ENCODE measurements at places on chromosomes 2 and 18.

- no peak for DNase-seq
Measured at GRCh38 chr2:231597014-231597611, 4.4 kb downstream of the TEX44 start.

DNA sequence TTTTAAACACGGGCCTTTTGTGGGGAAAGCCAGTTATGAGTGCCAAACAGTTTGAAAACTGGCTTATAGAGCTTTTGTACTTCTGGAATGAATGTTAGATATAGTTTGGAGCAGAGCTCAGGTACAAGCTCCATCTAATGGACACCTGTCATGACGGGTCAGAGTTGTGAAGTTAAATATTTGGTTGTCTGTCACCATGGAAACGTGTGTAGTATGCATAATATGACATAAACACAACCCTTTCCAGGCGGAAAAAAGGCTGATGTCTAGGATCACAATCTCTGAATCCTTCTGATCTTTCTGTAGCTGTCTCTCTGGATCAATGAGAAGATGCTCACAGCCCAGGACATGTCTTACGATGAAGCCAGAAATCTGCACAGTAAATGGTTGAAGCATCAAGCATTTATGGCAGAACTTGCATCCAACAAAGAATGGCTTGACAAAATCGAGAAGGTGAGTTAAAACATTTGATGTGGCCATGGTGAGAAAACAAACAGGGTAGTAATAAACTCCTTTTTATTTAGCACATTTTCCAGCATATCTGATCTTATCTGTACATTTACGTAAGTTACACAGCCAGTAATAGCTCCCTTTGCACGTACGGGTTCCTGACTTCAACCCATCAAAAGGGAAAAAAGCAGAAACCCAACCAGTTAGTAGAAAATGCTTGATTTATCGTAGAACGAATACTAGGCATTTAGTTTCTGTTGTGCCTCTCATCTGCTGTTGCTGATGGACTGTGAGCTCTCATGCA is 80.6 kb upstream of the EML6 start:
- DNase-seq, result no peak

DNA sequence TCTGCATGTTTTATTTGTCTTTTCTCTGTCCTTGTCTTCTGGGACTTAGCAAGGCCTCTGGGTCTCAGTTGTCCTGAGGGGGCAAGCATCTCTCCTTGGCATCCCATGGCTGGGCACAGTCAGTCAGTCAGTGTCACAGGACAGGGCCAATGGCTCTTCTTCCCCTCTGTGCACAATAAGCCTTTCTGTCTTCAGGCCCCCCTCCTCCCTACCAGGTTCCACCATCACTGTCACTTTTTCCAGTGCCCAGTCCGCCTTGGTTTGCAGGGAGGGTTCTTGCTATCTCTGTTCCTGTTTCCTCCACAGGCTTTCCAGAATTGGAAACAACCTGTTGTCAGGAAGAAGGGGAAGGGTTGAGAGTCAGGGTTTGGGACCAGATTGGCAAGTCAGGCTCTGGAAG is 1.7 kb upstream of the VAMP5 start:
- no peak for DNase-seq

DNA sequence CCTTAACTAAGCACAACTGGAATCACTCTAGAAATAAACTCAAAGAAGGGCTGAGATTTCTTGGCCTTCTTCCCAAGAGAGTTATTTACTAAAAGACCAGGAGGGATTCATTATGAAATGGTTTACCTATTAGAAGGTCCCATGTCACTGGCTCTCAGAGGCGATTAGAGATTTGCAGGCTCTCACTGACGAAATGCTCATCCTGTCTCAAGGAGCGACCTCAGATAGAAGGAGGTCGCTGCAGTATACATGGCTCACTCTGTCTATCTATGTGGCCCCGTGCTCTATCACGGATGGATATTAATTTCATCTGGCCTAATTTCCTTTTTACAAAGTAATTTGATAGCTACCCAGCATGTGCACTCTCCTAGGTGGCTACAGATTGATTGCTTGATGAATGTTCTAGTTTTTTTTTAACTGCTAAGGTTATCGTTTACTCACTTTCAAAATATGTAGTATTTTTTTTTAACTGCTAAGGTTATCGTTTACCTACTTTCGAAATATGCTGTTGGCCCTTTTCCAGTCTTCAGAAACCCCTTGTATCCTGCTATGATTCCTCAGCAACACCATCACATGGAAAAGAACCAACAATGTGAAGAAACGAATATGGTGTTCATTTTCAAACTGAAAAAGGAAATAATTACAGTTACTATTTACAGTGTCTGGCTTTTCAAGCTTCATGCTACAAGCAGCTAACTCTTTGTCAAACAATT is 9.1 kb downstream of the SMIM21 start:
- no peak for DNase-seq

DNA sequence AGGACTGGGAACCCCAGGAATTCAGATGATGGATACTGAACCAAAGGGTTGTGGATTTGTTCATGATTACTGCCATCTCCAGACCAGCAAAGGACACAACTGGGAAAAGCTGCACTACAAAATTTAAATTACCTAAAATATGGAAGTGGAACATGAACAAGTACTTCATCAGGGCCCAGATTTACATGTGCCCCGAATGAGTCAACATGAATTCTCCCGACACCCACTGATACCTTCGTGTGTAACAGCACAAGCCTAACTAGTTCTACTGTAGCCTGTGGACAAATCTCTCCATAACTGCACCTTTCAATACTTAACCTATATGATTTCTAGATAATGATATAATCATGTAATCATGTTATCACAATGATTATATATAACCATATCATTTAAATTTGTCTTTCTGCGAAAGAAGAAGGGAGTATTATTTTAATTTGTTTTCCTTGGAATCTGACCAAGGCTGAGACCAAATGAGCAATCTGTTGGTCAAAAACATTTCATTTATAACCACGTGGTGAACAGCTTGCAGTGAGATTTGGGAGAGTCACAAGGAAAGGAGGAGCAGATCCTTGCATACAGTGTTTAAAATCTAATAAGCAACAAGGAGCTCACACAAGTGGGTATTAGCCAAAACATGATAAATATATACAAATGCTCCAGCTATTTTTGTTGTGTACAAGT is 70.5 kb downstream of the CACNB4 start:
- no peak for DNase-seq

GRCh38 chr2:231718799-231719198 is 10.5 kb downstream of the PTMA start:
- DNase-seq, result no peak

- no peak for DNase-seq
Measured at GRCh38 chr2:181778621-181779201, 98.4 kb upstream of the NEUROD1 start.

DNA sequence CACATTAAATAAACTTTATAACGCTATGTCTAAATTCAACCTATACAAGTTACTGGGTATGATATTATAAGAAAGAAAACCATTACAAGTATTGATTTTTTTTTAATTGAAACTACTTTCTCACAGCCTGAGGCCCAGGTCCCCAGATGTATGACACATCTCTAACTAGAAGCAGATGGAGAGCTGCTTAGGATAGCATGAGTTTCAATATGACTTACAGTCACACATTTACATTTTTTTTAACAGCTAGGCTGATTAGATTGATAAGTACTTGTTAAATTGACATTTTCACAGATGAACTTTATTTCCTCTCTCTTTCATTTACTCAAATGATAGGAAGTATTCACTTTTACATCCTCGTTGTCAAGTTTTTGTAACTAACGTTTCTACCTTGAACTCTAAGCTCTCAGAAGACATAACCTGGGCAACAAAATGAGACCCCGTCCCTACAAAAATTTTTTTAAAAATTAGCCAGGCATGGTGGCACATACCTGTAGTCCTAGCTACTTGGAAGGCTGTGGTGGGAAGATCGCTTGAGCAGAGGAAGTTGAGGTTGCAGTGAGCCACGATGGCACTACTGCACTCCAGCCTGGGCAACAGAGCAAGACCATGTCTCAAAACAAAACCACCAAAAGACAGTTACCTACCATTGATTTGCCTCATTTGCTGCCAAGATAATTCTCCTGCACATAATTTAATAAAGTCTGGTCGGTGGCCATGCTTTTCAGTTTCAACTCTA is 52.4 kb downstream of the STK39 start:
- DNase-seq, result no peak

DNA sequence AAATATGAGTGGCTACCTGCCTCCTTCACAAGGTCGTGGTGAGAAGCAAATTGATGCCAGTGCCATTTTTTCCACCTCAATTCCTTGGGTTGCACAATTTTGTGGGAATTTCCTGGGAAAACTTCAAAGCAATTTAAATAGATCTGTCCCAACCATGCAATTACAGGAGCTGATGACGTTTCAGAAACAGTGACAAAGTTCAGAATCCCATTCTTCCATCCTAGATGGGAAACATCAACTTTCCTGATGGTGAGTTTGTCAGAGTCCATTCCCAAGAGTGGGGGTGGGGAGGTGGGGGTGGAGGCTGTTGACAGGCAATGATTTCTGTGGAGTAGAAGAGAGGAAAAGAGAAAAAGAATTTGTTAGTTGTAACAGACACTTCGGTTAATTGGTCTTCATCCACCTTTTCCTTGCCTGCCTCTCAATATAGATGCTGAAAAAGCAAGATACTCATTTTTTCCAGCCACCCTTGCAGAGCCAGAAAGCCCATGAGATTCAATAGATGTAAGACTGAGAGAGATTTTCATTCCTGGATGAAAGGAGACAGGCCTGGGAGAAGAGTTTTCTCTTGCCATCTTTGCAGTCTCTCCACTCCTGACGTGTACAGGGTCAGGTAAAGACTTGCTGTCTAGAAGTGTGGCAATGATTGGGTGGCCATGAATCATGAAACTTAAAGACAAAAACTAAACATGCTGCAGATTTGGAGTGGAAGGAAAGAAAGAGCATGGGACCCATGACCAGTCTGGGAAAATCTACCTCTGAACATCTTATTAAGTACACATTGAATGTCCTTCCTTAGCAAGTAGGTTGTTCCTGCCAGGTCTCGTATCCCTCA is 47.3 kb downstream of the SOCS6 start:
- DNase-seq, result no peak

DNA sequence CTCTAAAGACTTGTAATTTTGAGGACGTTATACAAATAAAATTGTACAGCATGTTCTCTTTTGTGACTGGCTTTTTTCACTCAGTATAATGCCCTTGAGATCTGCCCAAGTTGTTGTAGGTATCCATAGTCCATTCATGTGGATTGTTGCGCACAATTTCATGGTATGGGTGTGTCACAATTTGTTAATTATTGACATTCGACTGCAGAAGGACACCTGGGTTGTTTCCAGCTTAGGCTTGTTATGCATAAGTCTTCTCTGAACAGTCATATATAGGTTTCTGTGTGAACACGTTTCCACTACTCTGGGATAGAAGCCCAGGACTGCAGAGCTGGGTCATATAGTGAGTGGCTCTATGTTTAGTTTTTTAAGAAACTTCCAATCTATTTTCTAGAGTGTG is 800.8 kb upstream of the SALL3 start:
- DNase-seq, result no peak

DNA sequence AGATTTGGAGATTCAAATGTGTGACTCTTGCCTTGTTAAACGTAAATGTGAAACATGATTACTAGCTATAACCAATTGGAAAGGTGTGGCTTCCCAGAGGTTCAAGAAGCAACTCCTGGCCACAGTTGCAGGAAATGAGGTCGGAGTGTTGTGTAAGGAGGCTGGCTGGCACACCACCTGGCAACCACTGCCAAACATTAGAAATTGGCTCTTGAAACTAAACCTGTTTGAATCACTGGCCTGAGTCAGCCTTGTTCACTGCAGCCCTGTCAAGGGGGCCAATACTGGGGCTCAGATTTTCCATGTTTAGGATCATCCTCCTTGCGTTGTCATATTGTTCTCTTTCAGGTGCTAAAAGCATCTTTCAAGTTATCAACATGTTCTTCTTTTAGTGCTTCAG is 206.3 kb downstream of the ARL6IP6 start:
- no peak for DNase-seq

- DNase-seq, result no peak
Measured at GRCh38 chr2:6909431-6910385, 7.5 kb upstream of the RNF144A start.

DNA sequence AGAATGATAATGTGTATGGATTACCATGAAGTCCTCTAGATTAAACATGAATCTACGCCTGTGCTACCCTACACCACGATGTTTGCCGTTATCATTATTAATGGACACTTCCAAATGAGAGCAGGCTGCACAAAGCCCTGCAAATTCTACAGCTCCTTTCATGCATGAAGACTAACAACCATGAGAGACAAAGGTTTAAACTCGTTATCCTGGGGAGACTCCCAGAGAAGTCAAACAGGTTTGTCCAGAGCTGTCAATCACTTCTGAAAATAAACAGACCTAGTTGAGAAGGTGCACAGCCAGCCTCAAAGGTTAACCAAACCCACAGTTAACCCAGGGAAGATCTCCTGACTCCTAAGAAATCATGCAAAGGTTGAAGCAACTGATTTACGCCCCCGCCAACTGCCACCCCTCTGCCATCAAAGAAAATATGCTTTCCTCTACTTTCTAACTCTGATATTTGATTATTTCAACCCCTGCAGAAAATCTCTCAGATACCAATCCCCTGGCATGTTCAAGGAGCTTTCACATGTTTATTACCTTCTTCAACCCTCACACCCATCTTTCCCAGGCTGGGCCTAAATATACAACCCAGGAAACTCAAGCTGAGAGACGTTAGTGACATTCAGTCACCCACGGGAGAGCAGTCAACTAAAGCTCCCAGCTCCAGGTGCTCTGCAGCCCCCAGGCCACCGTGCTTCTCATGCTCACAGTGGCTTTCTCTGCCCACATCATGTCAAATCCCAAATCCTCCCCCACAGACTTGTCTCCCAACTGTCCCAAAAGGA is 35.9 kb downstream of the MYO5B start:
- DNase-seq, result no peak

- DNase-seq, result no peak
Measured at GRCh38 chr2:33086400-33087015, 139.8 kb downstream of the LTBP1 start.

GRCh38 chr18:68441241-68441640 is 273.7 kb downstream of the TMX3 start:
- DNase-seq, result no peak

GRCh38 chr2:214264171-214264570 is 146.7 kb upstream of the VWC2L start:
- DNase-seq, result no peak

GRCh38 chr2:223324402-223324801 is 272.4 kb downstream of the KCNE4 start:
- DNase-seq, result no peak

GRCh38 chr2:61328707-61329251 is 142.1 kb downstream of the USP34 start:
- DNase-seq, result no peak

GRCh38 chr2:218908721-218909619 is 28.3 kb downstream of the WNT10A start:
- DNase-seq, result peak; percentile 89

DNA sequence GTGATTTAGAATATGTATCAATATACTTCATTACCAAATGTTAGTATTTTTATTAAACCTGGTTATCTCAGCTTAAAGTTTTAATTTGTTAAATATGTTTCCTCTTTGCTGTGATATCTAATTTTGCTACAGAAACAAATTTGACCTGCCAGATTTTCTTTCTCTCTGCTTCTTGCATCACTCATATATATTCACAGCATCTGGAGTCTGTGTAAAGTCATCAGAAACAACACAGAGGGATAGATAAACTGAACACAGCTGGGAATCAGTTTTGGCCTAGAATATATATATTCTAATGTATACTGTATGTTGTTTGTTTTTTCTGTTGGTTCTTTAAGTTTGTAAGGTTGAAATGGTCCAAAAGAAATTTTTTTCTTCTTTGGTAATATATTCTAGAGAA is 8.5 kb downstream of the PSMD14 start:
- DNase-seq, result no peak

- DNase-seq, result no peak
Measured at GRCh38 chr2:101388232-101388631, 929 bp upstream of the CREG2 start.

- DNase-seq, result no peak
Measured at GRCh38 chr2:83160571-83160970, 1298.5 kb downstream of the SUCLG1 start.

All from D721Med (cell line).